T-helper 17 cell (primary cell): ENCODE measurements at places on chromosomes 5 and 9.

DNA sequence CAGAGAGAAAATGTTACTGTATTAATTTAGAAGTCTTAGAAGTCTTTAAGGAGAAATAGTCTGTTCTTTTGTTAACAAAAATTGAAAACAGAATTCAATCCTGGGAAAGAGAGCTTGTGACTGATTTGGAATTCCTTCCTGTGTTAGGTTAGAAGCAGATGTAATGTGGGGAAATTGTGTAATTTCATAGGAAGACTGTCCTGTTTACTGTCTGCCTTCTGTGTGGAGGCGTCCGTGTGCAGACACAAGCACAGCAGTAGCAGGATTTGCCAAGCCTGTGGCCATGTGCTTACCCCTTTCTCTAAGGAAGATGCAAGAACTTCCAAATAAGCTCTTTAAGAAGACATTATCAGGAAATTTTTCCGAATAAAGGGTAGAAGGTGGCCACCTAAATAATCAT lies 36.7 kb upstream of the F2R start:
- no peak for DNase-seq

GRCh38 chr9:17795744-17796143 lies 216.9 kb downstream of the SH3GL2 start:
- DNase-seq: no peak

GRCh38 chr9:130692321-130692720 lies 1.3 kb upstream of the EXOSC2 start:
- no peak for DNase-seq

- DNase-seq: no peak
Measured at GRCh38 chr5:135847976-135848375, 13.5 kb downstream of the SLC25A48 start.

- no peak for DNase-seq
Measured at GRCh38 chr9:75000835-75001234, 27.3 kb downstream of the CARNMT1 start.

DNA sequence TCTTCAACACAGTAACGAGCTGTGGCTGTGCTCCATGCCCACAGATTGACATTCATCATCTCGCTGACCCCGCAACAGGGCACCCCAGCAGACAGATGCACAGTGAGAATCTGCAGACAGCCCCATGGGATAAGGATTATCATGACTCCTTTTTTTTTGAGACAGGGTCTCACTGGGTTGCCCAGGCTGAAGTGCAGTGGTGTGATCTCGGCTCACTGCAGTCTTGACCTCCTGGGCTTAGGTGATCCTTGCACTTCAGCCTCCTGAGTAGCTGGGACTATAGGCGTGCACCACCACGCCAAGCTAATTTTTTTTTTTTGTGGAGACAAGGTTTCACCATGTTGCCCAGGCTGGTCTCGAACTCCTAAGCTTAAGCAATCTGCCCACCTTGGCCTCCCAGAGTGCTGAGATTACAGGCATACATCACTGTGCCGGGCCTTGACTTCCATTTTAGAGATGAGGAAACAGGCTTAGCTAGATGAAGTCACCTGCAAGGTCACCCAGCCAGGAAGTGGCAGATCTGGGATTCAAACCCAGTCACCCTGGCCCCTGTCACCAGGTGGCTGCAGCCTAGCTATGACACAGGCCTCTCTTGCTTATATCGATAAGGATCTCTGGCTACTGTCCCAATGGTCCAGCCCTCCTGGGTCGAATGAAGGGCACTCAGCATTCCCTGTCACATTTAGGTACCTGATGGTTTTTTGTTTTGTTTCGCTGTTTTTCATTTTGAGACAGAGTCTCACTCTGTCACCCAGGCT lies 5.1 kb downstream of the AIF1L start:
- no peak for DNase-seq

GRCh38 chr5:88761269-88761850 lies 121.6 kb downstream of the MEF2C start:
- DNase-seq: no peak

DNA sequence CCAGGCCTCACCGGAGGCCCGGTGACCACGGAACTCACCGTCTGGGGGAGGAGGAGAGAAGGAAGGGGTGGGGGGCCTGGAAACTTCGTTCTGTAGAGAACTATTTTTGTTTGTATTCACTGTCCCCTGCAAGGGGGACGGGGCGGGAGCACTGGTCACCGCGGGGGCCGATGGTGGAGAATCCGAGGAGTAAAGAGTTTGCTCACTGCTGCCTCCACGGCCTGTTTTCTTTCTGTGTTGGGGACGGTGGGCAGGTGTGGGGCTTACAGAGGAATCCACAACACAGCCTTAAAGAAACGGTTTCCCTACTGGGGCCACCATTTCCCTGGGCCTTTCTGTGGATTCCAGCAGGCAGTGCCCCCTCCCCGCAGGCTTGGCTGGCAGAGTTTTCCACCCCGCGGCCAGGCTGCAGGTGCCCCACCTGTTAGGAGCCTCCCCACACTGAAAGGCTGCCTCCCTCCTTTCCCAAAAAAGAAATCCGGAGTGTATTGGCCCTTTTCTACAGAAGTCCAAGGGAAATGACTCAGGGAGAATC lies 80.8 kb downstream of the NTNG2 start:
- DNase-seq: no peak

DNA sequence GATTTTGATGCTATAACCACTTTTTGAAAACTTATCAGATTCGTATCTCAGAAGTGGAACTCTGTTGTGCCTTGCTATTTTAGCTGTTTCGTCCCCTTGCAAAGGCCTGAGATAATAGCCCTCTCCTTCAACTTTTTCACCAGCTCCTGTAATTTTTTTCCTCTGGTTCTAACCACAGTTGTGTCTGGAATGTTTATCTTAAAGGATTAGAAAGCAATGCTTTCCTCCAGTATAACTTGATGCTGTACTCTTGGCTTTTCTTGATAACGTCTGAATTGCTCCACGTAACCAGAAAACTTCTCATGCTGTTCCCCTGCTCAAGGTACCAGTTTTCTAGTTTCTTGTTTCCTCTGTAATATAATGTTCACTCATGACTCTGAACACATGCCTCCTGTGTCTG lies 209.4 kb downstream of the DTWD2 start:
- DNase-seq: no peak

- DNase-seq: no peak
Measured at GRCh38 chr5:128254789-128255188, 171.2 kb downstream of the SLC12A2 start.

DNA sequence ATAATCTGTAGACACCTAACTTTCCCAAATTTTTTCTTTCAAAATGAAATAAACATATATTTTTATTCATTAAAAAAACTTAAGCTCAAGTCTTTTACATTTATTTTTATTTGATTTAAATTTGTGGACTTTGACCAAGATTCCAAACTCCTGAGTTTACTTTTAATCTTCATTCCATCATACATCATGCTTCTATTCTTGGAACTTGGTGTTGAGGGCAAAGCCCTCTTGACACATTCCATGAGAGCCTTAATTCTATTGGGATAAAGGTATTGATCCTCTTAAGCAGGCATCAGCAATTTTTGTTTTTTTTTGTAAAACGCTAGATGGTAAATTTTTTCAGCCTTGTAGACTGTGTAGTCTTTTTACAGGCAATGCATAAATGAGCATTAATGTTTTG lies 53.6 kb downstream of the FBXO4 start:
- DNase-seq: no peak

- DNase-seq: no peak
Measured at GRCh38 chr5:78591138-78591612, 57.4 kb downstream of the LHFPL2 start.

- no peak for DNase-seq
Measured at GRCh38 chr5:78569441-78569840, 79.1 kb downstream of the LHFPL2 start.

- DNase-seq: no peak
Measured at GRCh38 chr9:134363450-134363849, 37.2 kb downstream of the RXRA start.

DNA sequence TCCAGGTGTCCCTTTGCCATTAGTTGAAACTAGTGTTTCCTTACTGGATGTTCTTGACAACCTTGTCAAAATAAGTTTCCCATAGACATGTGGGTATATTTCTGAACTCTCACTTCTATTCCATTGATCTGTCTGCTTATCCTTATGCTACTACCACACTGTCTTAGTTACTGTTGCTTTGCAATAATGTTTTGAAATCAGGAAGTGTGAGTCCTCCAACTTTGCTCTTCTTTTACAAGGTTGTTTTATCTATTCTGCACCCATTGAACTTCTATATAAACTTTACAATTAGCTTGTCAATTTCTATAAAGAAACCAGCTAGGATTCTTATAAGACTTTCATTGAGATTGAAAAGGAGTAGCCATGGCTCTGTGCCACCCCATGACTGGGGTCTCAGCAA lies 24.3 kb downstream of the CD14 start:
- DNase-seq: no peak

DNA sequence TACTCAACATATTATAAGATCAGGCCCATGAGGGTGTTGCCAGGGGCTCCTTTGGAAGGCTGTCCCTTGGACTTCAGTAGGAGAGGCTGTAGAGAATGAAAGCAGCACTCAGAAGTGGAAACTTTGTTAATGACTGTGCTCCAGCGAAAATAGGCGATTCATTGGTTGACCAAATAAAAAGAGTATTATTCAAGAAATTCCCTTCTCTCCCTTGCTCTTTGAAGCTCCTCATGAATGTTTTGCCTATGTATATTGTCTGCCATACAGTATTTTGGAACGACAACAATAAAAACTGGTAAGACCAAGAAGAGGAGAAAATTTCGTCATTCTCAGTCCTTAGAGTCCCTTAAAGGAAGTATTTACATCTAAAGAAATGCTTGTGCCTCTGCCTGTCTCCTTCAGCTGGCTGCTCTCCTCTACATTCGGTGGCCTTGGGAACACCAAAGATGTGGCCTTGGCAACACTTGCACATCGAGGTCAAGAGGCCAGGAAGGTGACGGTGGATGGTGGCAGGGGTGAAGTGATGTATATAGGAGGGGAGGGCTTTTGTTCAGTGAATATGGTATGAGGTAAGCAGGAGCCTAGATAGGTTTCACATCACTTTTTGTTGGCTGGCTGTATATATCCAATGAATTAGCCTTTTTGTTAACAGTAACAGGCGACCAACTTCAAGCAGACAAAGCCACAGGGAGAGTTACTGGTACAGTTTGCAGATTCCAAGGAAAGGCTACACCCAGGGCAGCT lies 95.0 kb upstream of the ACTBL2 start:
- no peak for DNase-seq

DNA sequence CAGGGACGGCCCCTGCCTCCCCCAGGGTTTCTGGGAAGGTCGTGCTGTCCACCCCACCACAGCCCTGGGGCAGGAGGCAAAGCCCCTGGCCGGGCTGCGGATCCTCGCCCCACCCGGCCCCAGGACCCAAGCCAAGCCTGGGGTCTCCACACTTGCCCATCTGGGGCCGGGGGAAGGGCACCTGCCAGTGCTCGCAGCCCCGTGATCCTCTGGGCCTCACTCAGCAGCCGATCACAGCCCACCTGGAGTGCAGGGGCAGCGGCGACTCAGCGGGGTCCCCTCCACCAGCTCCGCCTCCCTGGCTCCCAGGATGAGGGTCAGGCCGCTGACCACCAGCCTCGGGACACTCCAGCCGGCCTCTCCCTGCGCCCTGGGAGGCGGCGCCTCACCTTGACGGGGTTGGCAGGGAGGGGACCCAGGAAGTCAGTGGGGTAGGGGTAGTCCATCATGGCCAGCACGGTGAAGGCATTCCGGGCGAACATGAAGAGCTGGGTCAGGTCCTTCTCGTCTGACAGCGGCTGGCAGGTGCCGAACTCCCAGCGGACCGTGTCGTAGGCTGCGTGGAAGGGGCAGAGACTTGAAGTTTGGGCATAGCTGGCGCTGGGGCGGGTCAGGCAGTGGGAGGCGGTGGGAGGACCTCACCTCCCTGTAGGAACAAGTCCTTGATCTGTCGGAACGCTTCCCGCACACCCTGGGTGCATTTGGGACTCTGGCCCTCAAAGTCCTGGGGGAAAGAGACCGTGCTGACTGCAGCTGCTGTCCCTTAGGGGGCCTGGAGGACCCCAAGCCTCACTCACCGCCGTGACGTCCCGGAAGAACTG lies 1.8 kb downstream of the DPP7 start:
- DNase-seq: no peak

- DNase-seq: no peak
Measured at GRCh38 chr5:37448941-37449340, 69.8 kb downstream of the WDR70 start.

- DNase-seq: no peak
Measured at GRCh38 chr9:122948313-122948712, 7.5 kb downstream of the RABGAP1 start.

GRCh38 chr9:115781070-115781736 lies 372.4 kb upstream of the PAPPA start:
- no peak for DNase-seq

DNA sequence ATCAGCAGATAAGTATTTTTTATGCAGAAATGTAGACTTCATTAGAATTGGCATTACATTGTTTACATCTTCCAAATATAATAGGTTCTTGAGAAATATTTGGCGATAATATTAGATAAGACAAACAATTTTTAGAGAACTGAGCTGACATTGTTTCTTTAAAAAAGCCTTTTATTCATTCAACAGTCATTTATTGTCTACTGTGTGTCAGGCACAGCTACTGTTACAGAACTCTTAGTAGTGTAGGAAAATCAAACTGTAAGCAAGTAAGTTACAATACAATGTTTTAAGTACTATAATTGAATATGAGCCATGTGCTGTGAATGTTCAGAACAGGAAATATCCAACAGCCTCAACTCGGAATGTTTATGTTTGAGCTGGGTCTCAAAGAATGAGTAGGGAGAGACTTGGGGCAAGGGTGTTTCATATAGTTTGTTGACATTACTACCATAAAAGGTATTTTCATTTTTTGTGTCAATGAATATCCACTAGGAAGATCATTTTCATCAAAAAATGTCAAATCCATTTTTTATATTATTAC lies 114.0 kb downstream of the CDC42SE2 start:
- DNase-seq: no peak

DNA sequence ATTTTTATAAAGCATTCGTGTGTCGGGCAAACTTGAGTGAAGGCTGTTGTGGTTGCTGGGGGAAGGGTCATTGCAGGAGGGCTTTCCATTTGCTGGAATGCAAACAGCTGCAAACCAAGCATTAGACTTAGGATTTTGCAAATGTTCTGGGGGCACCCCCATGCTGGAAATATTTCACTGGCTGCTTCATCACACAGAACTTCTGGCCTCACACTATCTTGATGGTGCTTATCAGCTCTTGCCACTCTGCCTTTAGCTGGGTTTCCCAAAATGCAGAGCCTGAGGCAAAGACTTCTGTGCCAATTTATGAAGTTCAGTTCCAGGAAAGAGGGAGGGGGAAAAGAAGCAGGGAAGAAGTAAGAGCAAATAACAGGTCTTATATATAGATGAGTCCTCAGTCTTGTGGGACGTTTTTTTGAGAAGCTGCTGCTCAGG lies 8.6 kb upstream of the COL15A1 start:
- DNase-seq: no peak

- no peak for DNase-seq
Measured at GRCh38 chr9:82535432-82535998, 527.4 kb downstream of the RASEF start.
